ENCODE measurements at places on chromosomes 7 and 10. TPM values are rescaled to one million over a fixed set of nuclear protein-coding genes. Genes with fewer than 3 reads are reported as not detected.

LRIT1 gene
- total RNA-seq = not detected

OPALIN gene
- total RNA-seq = not detected

C10orf53 gene
- not detected for total RNA-seq

CYCS gene
- 67.8 TPM for total RNA-seq

GRCh38 chr7:107384025-107384424 is 85.8 kb upstream of the GPR22 start:
- DNase-seq = no peak

GRCh38 chr7:122305475-122306319 is 1.1 kb upstream of the FEZF1 start:
- no peak for DNase-seq

- no peak for DNase-seq
Measured at GRCh38 chr7:46168671-46169383, 247.8 kb upstream of the IGFBP3 start.

DNA sequence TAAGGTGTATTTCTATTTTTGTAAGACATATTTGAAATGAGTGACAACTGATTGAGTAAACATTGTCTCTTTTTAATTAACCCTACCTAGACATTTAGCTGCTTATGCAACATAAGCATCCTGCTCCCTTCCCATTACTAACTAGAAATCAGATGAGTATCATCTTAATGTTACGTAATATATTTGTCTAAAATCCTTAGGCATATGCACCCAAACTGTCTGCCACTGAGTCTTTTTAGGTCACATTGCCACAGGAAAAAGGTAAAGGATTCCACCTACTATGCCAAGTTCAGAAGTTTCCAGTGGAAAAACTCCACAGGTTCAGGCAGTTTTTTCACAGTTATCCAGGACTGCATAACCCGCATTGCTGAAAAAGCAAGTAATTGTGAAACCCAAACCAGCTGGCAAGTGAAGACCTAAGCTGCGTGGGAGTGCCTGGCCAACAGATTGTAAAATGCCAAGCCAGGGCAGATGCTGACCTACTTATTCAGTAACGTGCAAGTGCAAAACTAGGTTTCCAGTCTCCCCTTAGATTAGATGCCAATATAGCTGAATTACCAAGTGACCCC is 983.7 kb downstream of the GATA3 start:
- peak; percentile 52 for DNase-seq

- DNase-seq = peak; percentile 46
Measured at GRCh38 chr7:71637578-71637977, 505.6 kb downstream of the GALNT17 start.

- no peak for DNase-seq
Measured at GRCh38 chr7:44315301-44315903, 10.0 kb downstream of the CAMK2B start.

DNA sequence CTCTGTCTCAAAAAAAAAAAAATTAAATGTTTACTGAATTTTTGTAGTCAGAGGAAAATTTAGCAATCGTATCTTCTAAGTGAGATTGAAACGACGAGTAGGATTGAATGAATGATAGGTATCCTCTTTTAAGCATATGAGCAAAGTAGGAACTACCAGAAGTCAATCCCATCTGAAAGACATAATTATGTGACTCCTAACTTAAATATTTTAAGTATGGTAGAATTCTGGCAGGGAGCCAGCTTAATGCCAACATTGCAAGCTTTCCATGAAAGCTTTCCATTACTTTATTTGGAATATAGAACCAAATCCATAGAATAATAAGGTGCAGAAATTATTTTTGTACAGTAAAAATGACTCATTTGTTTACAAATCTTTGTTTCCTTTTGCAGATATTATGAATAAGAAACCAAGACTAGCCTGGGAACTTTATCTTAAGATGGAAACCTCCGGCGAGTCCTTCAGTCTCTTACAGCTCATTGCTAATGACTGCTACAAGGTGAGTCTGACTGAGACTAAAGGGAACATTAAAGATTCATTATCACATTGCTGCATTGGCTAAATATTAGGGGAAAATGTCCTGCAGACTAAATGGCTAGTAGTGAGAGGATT is 50.2 kb upstream of the UBN2 start:
- DNase-seq = no peak

DNA sequence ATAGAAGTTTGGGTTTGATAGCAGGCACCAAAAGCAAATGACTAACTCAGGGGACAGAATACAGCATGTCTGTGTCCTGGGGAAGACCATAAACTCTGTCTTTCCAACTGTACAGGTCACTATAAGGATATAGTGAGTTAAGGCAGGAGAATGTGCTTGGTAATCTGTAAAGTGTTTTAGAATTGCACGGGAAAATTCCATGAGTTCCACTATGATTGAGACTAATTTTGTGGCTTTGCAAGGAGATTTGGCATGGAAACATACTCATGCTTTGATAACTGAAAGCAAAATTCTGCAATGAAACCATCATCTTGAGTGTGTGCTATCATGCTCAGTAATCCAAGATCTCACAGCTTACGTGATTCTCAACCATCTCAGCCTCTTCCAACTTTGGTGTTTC is 152.6 kb downstream of the PKD1L1 start:
- no peak for DNase-seq

- DNase-seq = no peak
Measured at GRCh38 chr7:38478404-38478803, 152.8 kb downstream of the AMPH start.

DNA sequence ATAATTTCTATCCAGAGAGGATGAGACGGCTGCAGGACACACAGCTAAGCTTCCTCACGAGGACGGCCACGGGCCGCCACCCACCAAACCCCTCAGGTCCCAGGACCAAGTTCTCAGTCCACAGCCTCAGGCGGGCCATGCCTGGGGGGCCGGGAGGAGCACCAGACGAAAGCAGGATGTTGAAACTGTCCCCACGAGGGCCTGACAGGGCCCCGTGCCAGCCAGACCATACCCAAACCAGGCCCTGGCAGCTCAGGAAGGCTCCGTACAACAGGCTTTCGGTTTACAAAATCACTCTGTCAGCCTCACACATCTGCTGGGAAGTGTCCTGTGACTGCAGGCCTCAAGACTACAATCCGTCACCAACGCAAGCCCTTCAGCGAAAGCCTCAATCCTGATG is 14.5 kb downstream of the TUBGCP2 start:
- DNase-seq = no peak

- no peak for DNase-seq
Measured at GRCh38 chr7:4687956-4688355, 5.9 kb downstream of the FOXK1 start.

GRCh38 chr7:34242391-34242790 is 337.1 kb downstream of the BMPER start:
- no peak for DNase-seq

- no peak for DNase-seq
Measured at GRCh38 chr7:35386082-35386815, 132.3 kb upstream of the TBX20 start.

GRCh38 chr7:22672846-22673680 is 53.9 kb upstream of the IL6 start:
- DNase-seq = peak; percentile 55

- DNase-seq = no peak
Measured at GRCh38 chr10:33783078-33783477, 448.6 kb upstream of the NRP1 start.

DNA sequence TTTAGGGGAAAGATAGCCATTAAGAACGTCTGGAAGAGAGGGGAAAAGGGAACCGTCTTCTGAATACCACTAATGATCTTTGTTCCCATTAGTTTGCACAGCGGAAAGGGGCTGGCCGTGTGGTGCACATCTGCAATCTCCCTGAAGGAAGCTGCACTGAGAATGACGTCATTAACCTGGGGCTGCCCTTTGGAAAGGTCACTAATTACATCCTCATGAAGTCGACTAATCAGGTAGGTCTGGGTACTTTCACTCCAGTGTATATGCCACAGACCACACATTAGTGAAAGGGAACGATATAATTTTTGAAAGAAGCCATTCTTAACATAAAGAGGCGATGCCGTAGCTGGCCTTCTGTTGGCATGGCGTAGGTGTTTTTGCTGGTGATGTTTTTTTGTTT is 74.3 kb upstream of the PDCD4 start:
- DNase-seq = no peak

- DNase-seq = no peak
Measured at GRCh38 chr10:111824128-111824527, 359.4 kb downstream of the GPAM start.

DNA sequence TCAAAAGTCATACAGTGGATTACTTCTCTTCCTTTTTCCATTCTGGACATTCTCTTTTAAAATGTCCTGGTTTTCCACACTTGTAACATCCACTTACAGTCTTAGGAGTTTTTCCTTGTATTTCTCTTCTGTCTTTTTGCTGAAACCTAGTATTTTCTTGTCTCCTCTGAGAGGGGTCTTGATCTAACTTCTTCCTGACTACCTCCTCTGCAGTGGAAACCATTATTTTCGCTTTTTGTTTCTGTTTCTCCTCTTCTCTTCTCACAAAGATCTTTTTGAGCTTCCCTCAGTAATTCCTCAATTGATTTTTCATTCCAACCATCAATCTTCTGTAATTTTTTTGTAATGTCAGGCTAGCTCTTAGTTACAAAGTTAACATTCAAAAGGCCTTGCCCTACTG is 23.7 kb upstream of the ELOVL3 start:
- DNase-seq = no peak

- no peak for DNase-seq
Measured at GRCh38 chr7:44094365-44094764, 9.8 kb upstream of the AEBP1 start.

GRCh38 chr7:50658696-50659095 is 93.5 kb upstream of the DDC start:
- DNase-seq = no peak

- peak; percentile 57 for DNase-seq
Measured at GRCh38 chr10:125083576-125083920, 76.8 kb downstream of the CTBP2 start.

GRCh38 chr7:134963036-134963435 is 23.3 kb upstream of the AGBL3 start:
- no peak for DNase-seq

DNA sequence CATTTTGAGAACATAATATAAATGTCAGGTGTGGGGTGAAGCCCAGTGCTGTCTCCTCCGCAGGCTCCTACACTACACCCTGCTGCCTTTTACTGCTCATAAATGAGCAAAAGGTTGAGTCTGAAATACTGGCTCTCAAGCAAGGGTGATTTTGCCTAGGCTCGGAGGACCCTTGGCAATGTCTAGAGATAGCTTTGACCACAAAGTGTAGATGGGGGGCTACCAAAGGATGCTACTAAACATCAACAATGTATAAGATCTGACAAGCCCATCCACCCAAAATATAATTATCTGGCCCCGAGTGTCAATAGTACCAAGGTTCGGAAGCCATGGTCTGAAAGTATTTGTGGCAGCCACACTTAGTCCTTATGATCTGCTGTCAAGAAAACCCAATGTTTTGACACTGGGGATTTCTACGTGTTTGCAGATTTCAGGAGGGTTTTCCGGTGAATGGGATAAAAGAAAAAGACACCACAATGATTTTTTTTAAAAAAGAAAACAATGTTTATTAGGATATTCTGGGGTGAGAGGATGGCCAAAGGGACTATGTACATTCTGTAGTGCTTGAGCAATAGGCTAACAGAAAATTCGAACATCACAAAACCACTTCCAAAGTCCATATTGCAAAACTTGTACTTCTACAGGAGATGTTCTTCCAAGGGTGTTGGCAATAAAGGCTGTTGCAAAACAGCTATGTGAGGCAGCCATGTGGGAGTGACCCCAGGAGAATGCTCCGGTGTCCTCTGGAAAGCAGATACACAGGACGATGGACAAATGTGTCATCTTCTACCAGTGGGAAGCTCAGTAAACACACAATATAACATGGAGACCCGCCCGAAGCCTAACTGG is 216.3 kb downstream of the GFRA1 start:
- no peak for DNase-seq

DNA sequence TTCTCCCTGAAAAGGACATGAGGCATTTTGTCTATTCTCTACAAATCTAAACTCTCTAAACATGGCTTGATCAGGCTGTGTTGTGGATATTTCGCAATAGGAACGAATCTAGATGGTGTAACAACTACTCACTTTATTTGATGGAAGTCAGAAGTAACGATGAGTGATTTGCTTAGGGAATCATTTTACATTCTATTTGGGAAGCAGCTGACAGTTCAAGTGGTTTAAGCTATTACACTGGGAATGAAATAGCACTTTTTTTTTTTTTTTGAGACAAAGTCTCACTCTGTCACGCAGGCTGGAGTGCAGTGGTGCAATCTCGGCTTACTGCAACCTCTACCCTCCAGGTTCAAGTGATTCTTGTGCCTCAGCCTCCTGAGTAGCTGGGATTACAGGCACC is 44.1 kb downstream of the NPY start:
- no peak for DNase-seq

DNA sequence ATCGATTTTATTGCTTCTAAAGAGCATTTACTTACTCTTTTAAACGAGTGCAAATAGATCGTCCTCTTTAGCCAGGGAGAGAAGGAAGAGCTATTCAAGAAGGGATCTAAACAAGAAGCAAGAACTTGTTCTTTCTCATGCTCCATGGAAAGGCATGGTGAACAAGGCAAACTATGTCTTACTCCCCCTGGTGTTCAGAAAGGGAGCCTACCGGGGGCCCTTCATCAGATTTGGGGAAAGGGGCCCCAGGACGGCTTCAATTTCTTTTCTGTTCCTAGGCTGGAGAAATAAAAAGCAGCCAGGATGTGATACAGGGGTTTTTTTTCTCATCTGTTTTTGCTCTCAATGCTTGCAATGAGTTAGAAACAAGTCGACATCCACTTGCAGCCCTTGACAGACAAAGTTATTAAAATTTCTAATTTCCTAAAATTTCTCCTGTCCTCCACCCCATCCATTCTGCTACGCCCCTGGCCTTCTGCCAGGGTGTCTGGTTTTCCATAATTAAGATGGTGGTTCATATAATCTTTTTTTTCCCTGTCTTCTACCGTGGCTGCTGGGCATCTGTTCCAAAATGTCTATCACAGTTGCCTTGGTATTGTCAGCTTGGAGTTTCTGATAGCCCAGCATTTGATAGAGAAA is 214.4 kb downstream of the CREB5 start:
- DNase-seq = peak; percentile 40

DNA sequence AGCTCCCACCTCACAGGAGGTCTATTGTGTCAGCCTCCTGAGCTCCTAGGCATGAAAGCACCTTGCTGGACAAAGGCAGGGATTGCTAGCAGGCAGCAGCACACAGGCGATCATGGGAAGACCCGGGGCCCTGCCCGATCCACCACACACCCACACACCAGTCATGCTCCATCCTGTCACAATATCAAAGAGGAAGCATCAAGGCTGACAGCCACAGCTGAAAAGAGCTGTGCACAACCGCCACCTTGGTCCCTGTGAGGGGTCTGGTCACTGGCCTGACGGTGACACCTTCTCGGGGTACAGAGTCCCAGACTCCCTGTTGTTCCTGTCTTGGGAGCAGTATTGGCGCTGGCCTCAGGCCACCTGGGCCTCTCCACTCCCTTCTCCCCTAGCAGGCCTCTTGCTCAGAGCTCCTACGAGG is 89.7 kb upstream of the RET start:
- DNase-seq = no peak

GRCh38 chr7:6284055-6284400 is 11.6 kb upstream of the CYTH3 start:
- DNase-seq = peak; percentile 39

DNA sequence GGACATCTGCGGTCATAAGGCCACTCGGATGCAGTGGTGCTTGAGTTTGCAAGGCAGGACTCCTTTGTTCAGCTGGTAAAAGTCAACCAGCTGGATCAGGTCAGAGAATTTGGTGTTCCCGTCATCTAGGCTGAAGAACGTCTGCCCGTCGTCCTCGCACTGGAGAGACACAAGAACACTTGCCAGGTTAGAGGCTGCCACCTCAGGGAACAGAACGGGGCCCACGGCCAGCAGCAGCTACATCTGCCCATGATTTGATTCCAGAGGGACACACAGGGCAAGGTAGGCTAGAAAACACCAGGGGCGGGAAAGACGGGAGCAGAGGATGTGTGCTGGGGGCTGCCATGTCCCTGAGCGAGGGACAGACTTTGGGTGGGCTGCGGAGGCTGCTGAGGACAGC is 27.7 kb upstream of the DDC start:
- no peak for DNase-seq
